ENCODE measurements at places on chromosomes 2 and 18. TPM values are rescaled to one million over a fixed set of nuclear protein-coding genes. Genes with fewer than 3 reads are reported as not detected.

The HOXD9 gene
- not detected for total RNA-seq

The GPR45 gene
- not detected for total RNA-seq

The GNLY gene
- not detected for total RNA-seq

The FER1L5 gene
- total RNA-seq: 0.96 TPM

The PPM1B gene
- 23.1 TPM for total RNA-seq

The FAM110C gene
- 1.4 TPM for total RNA-seq

The CDH2 gene
- 166 TPM for total RNA-seq

The SGPP2 gene
- total RNA-seq: under 0.01 TPM

The MALT1 gene
- 16.9 TPM for total RNA-seq

The CABYR gene
- total RNA-seq: 5.9 TPM

The CFC1 gene
- total RNA-seq: not detected

The TMEFF2 gene
- under 0.01 TPM for total RNA-seq

The MYO5B gene
- total RNA-seq: 0.28 TPM

The CHMP3 gene
- 79.8 TPM for total RNA-seq

The PLCD4 gene
- 2.3 TPM for total RNA-seq

The CLEC4F gene
- not detected for total RNA-seq

The SULT6B1 gene
- total RNA-seq: not detected

The COL4A4 gene
- total RNA-seq: 24.0 TPM

The ACKR3 gene
- 5.4 TPM for total RNA-seq

The GREB1L gene
- 0.56 TPM for total RNA-seq

The GPBAR1 gene
- 0.19 TPM for total RNA-seq

The PCBP1 gene
- total RNA-seq: 60.4 TPM

The CRYGD gene
- total RNA-seq: not detected

The MGAT5 gene
- 55.6 TPM for total RNA-seq

The ALPP gene
- not detected for total RNA-seq

The SERPINB3 gene
- not detected for total RNA-seq

The ACVR1C gene
- 0.85 TPM for total RNA-seq

The PTMA gene
- total RNA-seq: 668 TPM

The ZAP70 gene
- total RNA-seq: not detected

The GPR35 gene
- total RNA-seq: 0.85 TPM

The PARD6G gene
- total RNA-seq: 2.8 TPM

The NGEF gene
- 1.9 TPM for total RNA-seq

The SMC6 gene
- total RNA-seq: 21.4 TPM

The LRRC30 gene
- total RNA-seq: not detected

The DES gene
- 0.77 TPM for total RNA-seq

The B3GNT7 gene
- total RNA-seq: under 0.01 TPM

The TBR1 gene
- not detected for total RNA-seq

The ZSWIM2 gene
- under 0.01 TPM for total RNA-seq

Measured in regular cardiac myocyte (primary cell).